ENCODE measurements at places on chromosomes 2 and 18.

GRCh38 chr2:86055314-86055713 lies 50.4 kb downstream of the POLR1A start:
- DNase-seq, result peak; percentile 56

DNA sequence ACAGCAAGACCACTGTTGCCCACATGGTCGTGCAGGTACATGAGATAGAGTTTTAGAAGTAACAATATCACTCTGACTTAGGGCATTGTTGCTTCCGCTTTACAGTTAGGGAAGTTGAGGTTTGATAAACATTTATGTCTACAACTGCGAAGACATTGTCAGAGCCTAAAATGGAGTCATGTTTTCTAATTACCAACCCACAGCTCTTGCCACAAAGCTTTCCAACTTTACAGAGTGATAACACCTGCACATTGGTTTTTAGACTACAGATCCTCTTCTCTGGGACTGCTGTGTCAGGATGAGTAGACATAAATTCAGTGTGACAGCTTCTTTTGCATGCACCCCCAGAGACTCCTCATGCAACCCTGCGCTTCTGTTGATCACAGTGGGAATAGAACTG lies 119.0 kb downstream of the FEZ2 start:
- no peak for DNase-seq

DNA sequence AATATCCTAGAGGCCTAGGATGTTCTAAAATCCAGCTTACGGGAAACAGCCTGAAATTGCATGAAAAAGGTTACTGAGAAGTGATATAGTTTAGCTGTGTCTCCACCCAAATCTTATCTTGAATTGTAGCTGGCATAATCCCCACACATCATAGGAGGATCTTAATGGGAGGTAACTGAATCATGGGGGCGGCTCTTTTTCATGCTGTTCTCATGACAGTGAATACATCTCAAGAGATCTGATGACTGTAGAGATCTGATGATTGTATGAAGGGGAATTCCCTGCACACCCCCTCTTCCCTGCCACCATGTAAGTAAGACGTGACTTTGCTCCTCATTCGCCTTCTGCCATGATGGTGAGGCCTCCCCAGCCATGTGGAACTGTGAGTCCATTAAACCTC lies 385.6 kb upstream of the ID2 start:
- no peak for DNase-seq

DNA sequence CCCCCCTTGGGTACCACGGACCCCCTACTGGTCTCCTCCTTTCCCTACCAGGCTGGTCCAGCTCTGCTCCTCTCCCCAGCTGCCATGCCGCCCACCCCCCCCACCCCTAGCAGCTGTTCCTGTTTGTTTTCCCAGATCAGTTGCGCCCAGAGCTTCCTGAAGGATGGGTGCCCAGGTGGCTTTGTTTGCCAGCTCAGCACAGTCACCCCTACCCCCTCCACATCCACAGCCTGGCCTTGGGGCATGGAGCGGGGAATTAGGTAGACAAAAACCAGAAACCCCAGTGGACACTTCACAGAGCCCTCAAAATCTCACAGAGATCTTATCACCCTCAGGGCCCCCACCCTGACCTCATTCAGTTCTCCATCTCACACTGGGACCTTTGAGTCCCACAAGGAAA lies 3.7 kb upstream of the CRYBA2 start:
- DNase-seq, result no peak

DNA sequence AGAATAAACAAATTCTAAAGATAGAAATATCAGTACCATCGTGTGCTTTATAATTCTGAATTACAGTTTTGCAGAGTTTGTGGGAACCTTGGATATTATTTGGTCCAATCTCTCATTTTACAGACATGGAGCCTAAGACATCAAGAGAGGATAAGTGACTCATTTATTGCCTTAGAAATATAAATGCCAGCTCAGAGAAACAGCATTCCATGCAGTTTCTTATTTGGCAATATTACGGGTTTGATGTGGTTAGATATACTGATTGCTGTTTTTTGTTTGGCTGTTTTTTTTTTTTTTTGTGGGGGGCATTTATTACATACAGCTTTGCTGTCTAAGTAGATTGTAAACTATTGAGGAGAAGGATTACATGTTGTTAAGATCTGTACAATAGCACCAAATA lies 1241.1 kb upstream of the LRRTM1 start:
- no peak for DNase-seq

- DNase-seq, result no peak
These were observed 155.5 kb downstream of the TMEM247 start for GRCh38 chr2:46634905-46635304.

DNA sequence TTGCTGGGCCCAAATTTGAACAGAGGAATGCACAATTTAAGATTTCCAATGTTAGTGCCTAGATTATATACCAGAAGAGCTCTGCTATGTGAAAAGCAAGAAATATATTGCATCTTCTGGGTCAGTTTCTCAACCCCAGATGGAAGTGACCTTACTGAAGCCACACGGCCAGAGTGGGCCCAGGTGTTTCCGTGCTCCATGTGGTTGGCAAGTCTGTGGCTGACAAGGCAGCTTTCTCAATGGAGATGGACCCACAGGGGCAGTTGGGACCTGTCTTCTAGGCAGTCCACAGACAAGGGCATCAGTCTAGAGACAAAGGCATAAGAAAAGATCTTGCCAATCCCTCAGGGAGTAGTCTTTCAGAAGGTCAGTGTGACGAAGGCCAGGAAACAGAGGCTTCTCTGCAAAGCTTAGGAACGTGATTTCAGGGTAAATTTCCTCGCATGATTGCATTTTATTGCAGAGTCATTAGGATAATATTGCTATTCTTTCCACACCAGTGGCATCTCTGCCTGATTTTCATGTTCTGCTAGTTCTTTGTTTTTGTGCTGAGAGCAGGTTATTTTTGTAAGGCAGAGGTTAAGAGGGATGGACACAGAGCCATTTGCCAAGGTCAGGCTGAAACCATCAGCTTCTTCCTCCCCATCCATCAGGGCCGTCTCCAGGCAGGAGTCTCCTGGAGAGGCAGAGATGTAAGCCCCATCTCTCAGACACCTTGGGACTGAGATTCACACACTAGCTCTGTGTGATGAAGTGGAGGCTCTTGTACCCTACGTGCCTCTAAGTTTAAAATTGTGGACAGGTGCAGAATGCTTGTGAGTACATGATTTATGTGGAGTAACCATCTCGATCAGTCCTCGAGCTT lies 202.1 kb downstream of the ANKRD30B start:
- peak; percentile 10 for DNase-seq

GRCh38 chr2:22486343-22486742 lies 898.6 kb upstream of the KLHL29 start:
- no peak for DNase-seq

GRCh38 chr2:239721991-239722759 lies 303.0 kb downstream of the NDUFA10 start:
- DNase-seq, result peak; percentile 74

DNA sequence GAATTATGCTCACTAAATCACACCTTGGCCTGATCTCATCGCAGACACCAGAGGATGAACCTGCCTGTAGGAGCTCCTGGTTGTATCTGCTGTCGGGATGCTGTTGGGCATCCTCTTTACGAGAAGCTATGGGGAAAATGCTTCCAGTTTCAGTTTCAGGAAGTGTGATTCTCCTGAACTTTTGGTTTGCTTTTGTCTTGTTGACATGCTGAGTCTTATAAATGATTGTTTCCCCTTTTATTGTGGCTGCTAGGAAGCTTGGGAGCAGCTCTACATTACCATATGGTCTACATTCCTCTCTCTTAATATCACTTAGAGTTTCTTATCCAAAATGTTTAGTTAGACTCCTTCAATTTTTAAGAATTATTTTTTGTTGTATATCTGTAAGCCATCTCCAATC lies 227.5 kb downstream of the MTX2 start:
- DNase-seq, result no peak

- DNase-seq, result no peak
These were observed 301.3 kb upstream of the ID2 start for GRCh38 chr2:8380566-8380965.

DNA sequence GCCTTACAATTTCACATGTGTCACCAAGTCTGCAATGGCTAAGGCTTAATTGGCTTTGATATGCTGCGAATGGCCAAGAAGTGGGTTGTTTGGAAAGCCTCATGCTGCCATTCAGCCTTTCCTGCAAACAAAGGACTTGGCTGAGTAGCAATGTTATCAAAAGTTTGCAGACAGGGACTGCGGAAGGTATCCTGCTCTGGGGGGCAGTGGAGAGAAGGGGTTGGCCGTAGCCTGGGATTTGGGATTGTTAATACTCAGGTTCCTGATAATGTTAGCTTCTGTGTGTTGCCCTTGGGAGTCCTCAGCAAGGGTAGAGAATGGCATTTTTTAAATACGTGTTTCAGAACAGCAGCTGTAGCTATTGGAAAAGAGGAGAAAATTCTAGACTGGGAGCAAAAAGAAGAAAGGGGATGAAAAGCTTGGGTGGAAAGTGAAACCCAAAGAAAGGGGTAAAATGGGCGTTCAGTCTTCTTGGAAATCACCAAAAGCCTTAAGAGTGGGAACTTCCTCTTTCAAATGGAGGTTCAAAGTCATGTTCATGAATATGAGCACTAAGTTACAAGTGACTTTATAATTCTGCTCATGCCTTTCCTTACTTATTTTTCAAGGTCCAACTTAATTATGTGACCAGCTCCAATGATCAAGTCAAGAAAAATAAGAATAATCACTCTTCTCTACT lies 325.1 kb downstream of the RNF144A start:
- no peak for DNase-seq

DNA sequence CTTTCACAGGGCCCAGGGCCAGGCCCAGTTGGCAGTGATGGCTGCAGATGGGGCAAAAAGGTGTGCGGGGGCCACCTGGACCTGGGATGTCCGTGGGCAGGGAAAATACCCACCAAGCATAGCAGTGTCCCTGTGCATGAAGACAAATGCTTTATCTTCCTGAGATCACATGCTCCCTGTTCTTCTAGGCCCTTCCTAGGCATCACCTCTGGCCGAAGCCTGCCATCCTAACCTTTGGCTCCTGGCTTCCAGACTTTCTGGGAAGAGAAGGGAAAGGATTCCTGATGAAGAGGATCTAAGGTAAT lies 105.0 kb upstream of the SMAD2 start:
- DNase-seq, result no peak

DNA sequence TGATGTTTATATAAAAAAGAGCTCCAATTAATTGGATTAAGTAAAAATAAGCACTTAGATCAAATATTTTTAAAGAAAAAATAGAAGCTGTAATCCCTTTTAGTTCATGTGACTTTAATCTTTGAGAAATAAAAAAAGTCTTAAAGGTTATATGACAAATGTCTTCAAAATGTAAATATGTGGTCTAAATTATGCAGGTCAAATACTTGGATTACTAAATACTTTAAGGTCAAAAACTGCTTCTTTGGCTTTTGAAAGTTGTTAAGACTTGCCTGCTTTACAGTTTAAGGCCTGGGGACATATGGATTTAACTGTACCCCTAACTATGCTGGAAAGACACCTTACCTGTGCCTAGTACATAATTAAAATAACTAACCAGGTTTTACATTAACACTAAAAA lies 15.5 kb upstream of the PDK1 start:
- no peak for DNase-seq

DNA sequence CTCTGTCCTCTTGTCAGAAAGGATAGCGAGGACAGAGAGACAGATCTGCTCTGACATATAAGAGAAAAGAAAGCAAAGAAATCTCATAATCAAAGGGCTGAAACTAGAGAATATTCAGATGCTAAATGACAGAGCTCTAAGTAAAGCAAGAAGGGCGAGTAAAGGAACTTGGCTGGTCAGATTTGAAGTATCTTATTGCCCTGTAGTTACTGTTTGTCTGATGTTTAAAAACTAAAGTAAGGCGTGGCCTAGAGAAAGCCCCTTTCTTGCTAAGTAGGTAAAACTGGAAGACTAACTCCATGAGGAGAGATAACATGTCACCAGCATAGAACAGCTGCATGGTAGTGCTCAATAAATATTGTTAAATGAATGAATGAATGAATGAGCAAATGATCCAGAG lies 70.0 kb downstream of the CRACDL start:
- no peak for DNase-seq

GRCh38 chr18:48791636-48792105 lies 159.1 kb downstream of the SMAD7 start:
- DNase-seq, result no peak

DNA sequence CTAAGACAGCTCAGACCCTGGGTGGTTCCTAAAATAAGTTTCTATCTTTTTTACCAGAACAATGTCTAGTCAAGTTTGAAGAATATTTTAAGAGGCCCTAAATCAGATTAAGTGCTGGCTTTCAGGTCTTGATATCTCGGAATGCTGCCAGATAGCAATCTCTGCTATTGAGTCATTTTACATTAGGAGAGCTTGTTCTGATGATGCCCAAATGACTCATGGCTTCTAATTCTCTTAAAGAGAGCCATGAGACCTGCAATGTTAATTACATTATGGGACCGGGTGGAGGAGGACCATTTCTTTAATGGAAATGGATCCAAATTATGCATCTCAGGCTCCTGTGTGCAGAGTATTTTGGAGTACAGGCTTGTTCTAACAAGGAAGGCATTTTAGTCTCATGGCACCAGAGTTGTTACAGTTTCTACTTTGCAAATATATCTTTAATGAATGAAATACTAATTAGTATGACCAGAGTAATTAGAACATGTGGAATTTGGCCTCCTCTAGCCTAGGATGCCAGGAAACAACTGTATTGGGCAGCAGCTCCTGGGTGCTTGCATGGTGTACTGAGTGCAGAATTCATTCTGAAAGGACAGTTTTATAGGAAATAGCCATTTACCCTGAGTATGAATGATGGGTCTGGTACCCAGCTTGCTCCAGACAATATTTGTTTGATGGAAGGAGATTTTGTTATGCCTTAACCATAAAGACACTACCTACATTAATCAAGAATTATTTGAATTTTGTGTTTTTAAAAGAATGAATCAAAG lies 94.0 kb upstream of the SULT1C3 start:
- no peak for DNase-seq

GRCh38 chr2:74001781-74002504 lies 17.2 kb downstream of the TET3 start:
- no peak for DNase-seq

DNA sequence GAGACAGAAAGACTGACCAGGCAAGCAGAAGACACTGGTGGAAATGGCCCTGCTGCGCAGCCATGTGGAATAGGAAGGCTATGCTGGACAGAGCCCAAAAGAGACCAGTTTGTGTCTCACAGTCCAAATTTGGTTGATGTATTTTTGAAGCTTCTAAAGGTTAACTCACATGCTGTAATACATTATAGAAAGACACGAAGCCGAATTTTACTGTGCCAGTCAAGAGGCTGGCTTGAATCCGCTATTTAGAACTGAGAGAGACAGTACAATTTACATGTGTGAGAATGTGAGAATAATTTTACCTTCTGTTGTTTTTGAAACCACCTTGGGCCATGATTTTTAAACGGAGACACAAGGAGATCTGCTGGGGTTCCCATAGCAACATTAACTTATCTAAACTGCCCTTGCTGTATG lies 113.6 kb downstream of the METTL8 start:
- no peak for DNase-seq

- no peak for DNase-seq
These were observed 32.5 kb downstream of the AMER3 start for GRCh38 chr2:130787841-130788240.

- no peak for DNase-seq
These were observed 7.7 kb downstream of the KCNF1 start for GRCh38 chr2:10919410-10919770.

GRCh38 chr18:2303517-2304238 lies 267.6 kb downstream of the METTL4 start:
- DNase-seq, result no peak
